ENCODE measurements at places on chromosomes 2 and 18.
A peak's percentile ranks its signal among the peaks of the same experiment; 100 is the strongest.

GRCh38 chr2:217706513-217706912 is 296.3 kb downstream of the TNS1 start:
- DNase-seq: no peak

GRCh38 chr18:23155537-23155936 is 20.3 kb downstream of the CABLES1 start:
- no peak for DNase-seq

DNA sequence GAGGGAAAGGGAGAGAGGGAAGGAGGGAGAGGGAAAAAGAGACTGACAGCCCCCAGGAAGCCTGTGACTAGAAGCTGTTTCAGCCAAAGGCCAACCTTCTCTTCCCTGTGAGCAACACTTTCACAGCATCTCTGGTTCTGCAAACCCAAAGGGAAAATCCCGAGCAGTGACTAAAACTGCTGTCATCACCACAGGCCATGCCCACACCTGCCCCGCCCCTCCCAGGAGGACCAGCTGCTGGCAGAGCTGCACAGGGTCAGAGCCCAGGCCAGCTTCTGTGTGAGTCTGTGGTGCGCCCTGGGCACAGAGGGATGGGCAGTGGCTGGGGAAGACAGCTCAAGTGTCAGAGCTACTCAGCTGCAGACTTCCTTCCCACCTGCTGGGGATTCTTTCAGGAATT is 64.9 kb upstream of the OTOS start:
- DNase-seq: no peak

DNA sequence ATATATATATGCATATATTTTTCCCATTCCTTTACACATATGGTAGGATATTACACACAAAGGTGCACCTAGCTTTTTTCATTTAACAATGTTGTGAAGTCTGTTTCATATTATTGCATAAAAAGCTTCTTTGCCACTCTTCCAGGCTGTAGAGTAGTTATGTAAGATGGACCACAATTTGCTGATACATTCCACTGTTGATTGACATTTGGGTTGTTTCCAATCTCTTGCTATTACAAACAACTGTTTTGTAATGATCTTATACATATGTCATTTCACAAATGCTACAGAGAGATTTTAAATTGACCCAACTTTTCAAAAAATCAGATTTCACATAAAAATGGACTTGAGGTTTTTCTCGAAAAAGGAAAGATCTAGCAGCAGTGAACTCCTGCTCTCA is 301.4 kb downstream of the CDCA7 start:
- DNase-seq: no peak

GRCh38 chr2:70084973-70085710 is 2.1 kb upstream of the PCBP1 start:
- peak; percentile 80 for DNase-seq

GRCh38 chr2:86815611-86816010 is 24.9 kb upstream of the CD8A start:
- peak; percentile 38 for DNase-seq
